ENCODE measurements at places on chromosomes 1 and 21.

DNA sequence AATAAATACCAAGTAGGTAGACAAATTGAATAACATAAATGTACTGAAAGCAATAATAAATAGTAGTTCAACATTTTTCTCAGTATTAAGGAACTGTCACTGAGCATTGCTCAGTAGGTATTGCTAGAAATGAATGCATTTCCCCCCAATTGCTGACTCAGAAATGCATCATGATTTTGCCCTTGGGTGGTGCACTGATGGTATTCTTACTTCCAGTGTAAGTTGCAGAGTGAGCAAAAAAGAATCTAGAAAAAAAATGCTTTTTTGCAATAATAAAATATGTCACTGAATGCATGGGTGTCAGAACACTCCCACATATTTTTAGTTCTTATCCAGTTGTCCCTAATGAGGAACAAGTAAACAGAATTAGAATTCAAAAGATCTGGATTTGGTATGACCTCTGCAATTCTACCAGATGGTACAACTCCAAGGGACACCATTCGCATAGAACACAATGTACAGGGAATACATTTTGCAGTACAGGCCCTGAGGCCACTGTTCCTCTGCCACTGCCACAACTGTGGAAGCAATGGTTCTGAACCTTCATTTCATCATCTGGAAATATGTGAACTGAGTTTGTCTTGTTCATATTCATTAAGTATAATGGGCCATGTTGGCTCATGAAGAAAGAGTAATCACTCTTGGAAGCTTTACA lies 78.0 kb downstream of the ATP6V1G3 start:
- no peak for DNase-seq

DNA sequence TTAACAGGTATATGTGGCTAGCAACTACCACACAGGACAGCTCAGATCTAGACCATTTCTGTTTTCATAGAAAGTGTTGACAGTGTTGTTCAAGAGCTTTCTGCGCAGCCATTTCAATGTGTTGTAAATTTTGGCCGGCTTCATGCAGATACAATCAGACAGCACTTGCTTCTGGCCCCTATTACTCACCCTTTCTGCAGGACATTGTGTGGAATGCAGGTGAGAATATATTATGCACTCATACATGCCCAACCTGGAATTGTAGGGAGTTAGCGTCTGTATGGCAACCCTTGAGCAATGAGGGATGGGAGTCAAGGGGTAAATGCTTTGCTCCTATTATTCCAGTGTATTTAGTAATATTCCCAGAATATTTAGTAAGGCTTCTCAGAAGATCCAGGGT lies 180.9 kb upstream of the PLXNA2 start:
- DNase-seq: no peak

DNA sequence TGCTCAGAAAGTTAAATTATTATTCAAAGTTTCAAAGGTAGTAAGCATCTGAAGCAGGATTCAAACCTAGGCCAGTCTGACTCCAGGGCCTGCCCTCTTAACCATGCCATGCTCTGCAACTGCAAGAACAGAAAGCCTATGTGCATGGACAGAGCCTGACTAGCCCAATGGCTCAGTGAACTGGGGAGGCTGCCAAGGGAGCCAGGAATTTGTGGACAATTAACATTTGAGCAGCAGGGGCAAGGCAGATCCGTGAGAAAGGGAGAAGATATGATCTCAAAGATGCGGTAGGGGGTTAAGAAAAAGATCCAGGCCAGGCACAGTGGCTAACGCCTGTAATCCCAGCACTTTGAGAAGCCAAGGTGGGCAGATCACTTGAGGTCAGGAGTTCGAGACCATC lies 6.5 kb upstream of the ATP1A4 start:
- DNase-seq: no peak

DNA sequence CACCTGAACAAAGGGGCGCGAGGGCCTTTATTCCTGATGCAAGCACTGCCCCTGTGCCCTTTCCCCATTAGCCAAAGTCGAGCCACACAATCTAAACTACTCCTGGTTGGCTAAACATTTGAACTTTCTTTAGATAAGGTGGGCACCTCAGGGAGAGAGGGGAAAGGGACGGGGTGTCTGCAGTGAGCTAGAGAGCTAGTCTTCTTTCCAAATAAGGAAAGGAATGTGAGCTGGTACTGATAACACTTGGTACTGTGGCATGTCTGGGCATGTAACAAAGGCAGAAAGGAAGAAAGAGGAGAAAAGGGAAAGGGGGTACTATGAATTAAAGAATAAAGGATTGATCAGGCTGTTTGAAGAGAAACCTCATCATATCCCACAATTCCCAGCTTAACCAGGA lies 62.8 kb downstream of the OVGP1 start:
- DNase-seq: no peak

- peak; percentile 34 for DNase-seq
Measured at GRCh38 chr21:39088831-39089380, 94.3 kb downstream of the PSMG1 start.

GRCh38 chr1:181083842-181084605 lies 4.5 kb upstream of the IER5 start:
- DNase-seq: peak; percentile 70

DNA sequence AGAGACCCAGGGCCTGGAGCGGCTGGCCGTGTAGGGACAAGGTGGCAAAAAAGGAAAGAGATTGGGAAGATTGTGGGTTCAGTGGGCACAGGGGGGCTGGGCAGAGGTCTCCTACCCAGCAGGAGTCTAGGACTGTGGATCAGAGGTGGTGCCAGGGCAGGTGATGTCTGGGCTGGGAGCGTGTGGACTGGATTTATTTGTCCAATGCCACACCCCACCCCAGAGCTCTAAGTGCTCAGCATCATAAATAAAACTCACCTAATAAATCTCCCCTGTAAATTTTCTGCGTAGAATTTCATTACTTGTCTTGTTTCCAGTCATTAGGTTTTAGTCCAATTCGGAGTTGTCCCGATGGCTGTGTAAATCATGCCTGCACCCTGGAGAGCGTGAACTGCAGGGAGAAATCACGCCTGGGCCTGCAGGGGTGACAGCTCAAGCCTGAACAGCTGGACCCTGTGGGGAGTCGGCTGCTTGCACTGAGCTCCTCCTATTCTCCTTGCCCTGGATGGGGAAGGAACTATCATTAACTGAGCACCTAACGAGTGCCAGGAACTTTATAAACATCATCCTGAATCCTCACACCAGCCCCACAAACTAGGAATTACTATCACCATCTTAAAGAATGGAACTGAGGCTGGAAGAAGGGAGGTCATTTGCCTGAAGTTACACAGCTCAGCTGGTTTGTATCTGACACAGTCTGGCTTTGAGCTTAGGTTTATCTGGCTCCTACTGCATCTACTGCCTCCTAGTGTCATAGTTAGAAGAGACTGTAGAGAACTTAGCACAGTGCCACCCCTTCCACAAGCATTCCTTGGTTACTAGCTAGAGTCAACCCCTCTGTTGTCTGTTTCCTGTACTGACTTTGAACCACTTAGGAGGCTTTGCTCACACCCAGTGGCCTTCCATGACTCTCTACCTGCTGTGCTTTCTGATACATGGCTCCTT lies 25.0 kb upstream of the POU3F1 start:
- peak; percentile 45 for DNase-seq

DNA sequence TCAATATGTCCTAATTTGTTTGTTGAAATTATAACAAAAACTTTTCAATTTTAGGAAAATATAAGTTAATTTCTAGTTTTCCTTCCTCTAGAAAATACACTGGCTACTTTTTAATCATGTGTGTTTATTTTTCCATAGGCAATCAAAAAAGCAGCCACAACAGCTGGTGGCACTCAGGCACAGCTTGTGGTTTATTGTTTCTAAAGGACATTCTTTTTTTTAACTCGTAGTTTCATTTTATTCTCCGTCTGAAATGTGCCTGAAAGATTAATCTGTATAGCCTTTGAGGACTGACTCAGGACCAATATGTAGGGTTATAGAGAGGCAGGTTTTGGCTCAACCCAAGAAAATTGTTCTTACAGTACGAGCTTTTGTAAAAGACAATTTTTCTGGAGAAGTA lies 20.7 kb upstream of the STX12 start:
- DNase-seq: no peak
